Activated T-helper 2 cell treated with anti-CD3 and anti-CD28 coated beads, Interferon-gamma antibody, Interleukin-2, Interleukin-4, amounts not matched to agents 10 μg/mL and 5 μg/mL and 100 μg/mL, durations not matched to agents 14 hours and 24 hours and 36 hours (primary cell): ENCODE measurements at places on chromosomes 6 and 20. TPM values are rescaled to one million over a fixed set of nuclear protein-coding genes. Genes with fewer than 3 reads are reported as not detected.
A peak's percentile ranks its signal among the peaks of the same experiment; 100 is the strongest.

The SPO11 gene
- not detected in 2 replicates for total RNA-seq

The CST5 gene
- total RNA-seq, result not detected in 2 replicates

The EPB41L1 gene
- 0.41 and 0.46 TPM in 2 replicates for total RNA-seq

The OR11A1 gene
- not detected in 2 replicates for total RNA-seq

The GNAS-AS1 gene
- total RNA-seq, result 1.7 and 1.9 TPM in 2 replicates

The KHDRBS2 gene
- total RNA-seq, result not detected in 2 replicates

The DEFB132 gene
- not detected in 2 replicates for total RNA-seq

The SOBP gene
- total RNA-seq, result 0.02 and 0.18 TPM in 2 replicates

The ERVFRD-1 gene
- total RNA-seq, result not detected in 2 replicates

The RIPOR2 gene
- total RNA-seq, result 8.5 and 9.4 TPM in 2 replicates

The ZBTB46 gene
- 1.1 and 1.9 TPM in 2 replicates for total RNA-seq

The TPD52L1 gene
- not detected in 2 replicates for total RNA-seq

The EPHA7 gene
- total RNA-seq, result not detected in 2 replicates

- no peak for DNase-seq
Measured at GRCh38 chr6:153673225-153673624, 365.8 kb upstream of the OPRM1 start.

DNA sequence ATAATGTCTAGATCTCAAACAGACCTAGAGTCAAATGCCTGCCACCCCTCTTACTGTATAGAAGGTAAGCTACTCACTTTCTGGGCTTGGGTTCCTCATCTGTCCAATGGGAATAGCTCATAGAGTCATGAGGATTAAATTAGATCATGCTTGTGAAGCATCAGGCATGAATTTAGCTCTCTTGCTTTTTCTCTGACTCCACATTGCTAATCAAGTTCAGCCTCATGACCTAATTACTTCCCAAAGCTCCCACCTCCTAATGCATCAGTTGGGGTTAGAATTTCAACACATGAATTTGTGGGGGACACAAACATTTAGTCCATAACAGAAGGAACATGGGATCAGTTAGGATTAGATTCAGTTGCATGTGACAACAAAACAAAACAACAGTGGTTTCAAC is 4.6 kb upstream of the DDX27 start:
- DNase-seq, result no peak

GRCh38 chr6:69422475-69422874 is 374.3 kb downstream of the LMBRD1 start:
- DNase-seq, result no peak

DNA sequence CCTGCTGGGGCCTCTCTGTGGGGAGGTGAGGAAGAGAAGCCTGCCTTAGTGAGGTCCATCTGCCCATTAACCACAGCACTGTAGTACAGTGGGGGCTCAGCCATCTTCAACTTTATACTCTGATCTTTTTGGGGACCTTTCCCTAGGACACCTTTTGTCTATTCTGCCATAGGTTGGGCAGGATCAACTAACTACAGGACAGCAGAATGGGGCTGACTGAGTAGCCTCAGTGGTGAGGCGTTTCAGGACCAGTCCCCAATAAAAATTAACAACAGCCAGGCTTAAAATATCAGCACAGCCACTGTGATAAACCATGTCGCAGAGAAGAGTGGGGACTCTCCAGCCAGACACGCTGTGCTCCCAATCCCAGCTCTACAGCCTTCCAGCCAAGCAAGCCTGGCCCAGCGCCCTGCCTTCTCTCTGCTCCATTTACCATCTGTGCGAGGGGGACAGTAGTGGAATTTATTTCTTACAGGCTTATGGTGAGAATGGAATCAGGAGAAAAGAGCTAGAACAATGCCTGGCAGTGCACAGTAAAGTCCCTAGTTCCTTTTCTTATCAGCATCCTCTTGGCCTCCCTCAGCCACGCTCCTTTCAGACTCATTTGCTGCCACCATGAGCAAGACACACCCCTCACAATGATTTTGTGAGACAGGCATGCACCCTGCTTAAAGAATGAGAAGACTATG is 75.5 kb downstream of the SLC22A23 start:
- no peak for DNase-seq

DNA sequence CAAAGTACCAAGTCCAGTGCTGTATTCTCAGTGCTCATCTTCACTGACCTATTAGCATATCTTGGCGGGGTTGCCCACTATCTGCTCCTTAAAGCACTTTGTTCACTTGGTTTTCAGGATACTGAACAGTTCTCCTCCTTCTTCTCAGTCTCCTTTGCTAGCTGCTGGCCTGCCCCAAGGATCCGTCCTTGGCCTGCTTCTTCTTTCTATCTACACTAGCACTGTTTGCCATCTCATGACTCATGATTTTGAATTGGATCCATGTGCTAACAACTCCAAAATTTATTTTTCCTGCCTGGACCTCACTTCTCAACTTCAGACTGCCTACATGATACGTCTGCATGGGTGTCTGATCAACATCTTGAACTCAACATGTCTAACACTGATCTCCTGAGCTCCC is 15.5 kb downstream of the TPD52L1 start:
- DNase-seq, result no peak

DNA sequence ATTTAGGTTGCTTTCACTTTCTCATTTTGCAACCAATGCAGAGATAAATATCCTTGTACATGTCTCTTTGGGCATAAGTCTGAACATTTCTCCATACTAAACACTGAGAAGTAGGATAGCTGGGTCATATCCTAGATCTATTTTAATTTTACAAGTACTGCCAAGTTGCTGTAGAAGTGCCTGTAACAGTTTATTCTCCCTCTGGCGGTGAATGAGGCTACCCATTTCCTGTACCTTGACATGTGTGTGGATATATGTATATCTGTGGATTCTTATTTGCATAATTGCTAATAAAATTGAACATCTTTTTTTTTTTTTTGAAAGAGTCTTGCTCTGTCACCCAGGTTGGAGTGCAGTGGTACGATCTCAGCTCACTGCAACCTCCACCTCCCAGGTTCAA is 48.0 kb upstream of the PNRC1 start:
- DNase-seq, result no peak

DNA sequence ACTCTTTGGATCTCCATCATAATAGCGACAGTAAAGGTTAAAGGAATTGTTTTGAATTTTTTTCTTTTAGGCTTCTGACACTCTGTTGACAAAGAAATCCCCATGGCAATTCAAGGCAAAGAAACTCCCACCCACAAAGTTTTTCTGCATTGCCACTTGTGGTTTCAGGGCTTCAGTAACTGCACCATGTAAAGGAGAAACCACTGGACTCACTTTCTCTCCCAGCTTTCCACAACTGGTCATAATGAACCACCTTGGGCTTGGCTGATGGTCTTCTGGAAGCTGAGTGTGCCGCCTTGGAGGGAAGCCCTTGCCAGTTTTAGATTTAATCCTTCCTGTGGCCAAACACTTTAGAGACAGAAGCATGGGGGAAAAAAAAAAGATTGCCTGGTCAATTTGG is 163.1 kb downstream of the ISM1 start:
- no peak for DNase-seq

- no peak for DNase-seq
Measured at GRCh38 chr20:62368976-62369814, 2.1 kb upstream of the LAMA5 start.

DNA sequence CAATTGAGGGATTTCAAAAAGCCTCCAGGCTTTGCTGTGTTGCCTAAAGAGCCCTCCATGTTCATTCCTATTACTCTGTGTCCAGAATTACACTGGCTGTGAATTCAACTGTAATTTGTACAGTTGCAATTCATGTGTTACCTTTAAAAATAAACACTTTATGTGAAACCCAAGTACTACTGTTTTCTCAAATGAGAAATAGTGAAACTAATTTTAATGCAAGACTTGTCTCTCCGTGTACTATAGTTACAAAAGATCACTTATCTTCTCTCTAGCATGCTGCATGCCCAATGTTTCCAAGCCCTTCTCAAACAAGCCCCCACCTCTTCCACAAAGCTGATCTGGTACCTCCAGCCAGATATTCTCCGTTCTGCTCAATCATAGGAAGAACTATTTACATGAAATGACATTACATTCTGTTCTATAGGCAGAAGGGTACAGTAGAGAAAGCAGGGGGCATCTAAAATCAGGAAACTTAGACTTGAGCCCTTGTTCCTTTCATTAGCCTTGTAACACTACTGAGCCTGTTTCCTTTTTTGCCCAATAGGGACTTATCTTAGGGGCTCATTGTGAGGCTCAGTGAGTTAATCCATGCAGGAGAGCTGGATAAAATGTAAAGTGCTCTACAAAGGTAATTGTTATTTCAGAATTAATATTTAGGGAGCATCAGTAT is 12.3 kb upstream of the COL9A1 start:
- no peak for DNase-seq

- no peak for DNase-seq
Measured at GRCh38 chr6:159807150-159807858, 7.2 kb downstream of the PNLDC1 start.

- no peak for DNase-seq
Measured at GRCh38 chr6:55941702-55942101, 66.3 kb upstream of the BMP5 start.

DNA sequence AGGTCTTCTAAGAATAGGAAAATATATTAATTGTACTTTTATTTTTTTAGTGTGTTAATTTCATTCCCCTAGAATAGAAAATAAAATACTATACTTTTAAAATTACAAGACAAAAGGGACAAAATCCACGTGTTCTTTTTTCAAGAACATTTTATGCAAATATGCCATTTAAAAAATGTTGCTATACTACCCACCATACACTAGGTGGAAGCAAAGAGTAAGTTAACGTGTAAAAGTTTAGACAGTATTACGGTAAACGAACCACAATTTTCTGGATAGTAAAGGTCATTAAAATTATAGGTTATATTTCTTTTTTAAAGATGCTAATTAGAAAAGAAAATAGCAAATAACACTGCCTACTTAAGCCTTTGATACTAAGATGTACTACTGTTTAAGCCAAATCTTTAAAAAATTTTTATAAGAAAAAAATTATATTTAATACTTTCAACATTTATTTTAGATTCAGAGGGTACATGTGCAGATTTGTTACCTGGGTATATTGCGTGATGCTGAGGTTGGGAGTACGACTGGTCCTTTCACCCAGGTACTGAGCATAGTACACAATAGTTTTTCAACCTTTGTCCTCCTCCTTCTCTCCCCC is 287.6 kb downstream of the PHF3 start:
- no peak for DNase-seq

DNA sequence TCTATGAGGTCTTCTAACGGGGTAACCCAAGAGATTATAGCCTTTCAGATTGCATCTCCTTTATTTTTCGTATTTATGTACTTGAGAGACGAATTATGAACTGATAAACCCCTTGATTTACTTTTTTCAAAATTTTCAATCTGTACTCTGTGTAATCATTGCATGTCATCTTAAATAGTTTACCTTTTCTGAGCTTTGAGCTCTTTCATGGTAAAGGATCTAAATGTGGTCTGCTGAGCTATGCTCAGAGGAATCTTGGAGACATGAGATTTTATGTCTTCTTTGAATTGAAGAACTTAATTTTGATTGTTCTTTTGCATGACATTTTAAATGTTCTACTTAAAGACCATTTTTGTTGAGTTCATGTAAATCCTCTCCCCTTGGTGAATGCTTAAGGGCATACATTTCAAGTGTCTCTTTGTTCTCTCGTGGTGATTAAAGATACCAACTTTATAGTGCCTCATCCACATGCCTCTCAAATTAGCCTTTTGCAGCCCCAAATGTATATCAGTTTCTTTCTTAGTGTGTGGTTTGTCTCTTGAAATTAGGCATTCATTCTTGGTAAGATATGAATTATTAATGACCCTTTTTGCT is 116.3 kb upstream of the SCGN start:
- DNase-seq, result no peak

GRCh38 chr6:32623693-32624092 is 13.5 kb upstream of the HLA-DQA1 start:
- DNase-seq, result peak; percentile 18

- DNase-seq, result no peak
Measured at GRCh38 chr20:10221021-10221420, 2.4 kb downstream of the SNAP25 start.

GRCh38 chr6:40520084-40520483 is 67.1 kb downstream of the LRFN2 start:
- no peak for DNase-seq

DNA sequence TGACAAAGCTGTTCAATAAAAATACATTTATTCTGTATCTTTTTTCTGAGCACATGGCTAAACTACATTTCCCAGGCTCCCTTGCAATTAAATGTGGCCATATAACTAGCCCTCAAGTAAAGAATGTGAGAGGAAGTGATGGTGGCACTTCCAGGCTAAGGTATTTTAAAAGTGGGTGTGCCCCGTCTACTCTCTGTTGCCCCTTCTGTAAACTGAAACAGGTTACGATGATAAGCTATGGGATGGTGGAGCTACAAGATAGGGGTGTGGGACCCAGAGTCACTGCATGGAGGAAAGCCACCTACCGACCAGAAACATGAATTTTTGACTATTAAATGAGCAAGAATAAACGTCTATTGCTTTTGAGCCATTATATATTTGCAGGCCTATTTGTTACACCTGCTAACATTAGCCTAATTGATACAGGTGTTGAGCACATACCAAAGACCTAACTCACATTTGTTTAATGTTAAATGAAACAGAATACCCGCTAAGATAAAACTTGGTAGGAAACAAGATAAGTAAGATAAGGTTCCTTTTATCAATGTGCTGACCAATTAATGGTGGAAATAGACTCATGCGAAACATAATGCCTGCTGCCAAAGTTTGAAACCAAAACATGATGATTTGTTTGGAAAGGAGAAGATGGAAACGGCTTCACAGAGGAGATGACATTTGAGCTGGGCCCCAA is 3.1 kb downstream of the FYN start:
- no peak for DNase-seq

GRCh38 chr20:4451487-4452081 is 270.1 kb upstream of the PRND start:
- DNase-seq, result no peak

DNA sequence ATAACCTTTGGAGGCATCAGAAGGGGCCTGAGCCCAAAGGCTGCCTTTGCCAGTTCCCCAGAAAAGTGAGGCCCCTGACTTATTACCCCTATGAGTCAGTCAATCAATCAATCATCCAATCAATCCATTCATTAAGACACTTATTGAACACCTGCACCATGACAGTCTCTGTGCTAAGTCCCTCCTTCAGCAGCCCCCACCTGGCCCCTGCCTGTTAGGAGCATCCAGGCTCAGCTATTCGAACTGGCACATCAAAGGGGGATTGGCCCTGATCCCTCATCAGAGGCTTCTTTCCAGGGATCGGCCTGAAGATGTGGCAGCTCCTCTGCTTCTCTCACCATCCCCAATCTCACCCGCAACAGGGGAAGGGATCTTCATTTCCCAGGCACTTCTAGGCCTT is 27.7 kb upstream of the VEGFA start:
- no peak for DNase-seq
